ENCODE measurements at places on chromosomes 13 and 19. TPM values are rescaled to one million over a fixed set of nuclear protein-coding genes. Genes with fewer than 3 reads are reported as not detected.
A peak's percentile ranks its signal among the peaks of the same experiment; 100 is the strongest.

DNA sequence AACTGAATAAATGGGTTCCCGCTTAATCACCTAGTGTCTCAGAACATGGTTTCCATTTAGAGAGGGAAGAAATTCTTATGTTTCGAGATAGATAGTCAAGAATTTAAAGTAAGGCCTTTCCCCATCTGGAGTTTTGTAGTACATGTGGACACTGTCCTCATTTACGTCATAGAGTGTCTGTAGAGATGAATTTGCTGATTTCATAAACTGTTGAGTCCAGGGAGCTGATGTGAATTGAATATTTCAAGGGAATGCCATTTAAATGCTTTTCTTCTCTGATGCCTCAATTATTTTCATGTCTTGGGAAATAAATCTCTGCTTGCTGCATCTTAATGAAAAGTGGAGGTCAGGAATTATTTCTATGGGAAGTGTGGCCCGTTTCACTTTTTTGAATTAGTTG is 9.5 kb downstream of the CEBPG start:
- no peaks in the 10 kb centered on the region for H3K27me3 ChIP-seq
- DNase-seq = no peak
- H3K27ac ChIP-seq = no peak overlapping the region
- no peaks in the 10 kb centered on the region for H3K4me1 ChIP-seq
- peaks cover 5% of the 10 kb centered on the region for H3K36me3 ChIP-seq

- H3K4me1 ChIP-seq = no peaks in the 10 kb centered on the region
- H3K27ac ChIP-seq = no peak overlapping the region
- DNase-seq = no peak
These were observed 130.5 kb upstream of the RNF113B start for GRCh38 chr13:98307463-98308085.

- H3K4me1 ChIP-seq = peaks cover 4% of the 10 kb centered on the region
- H3K27me3 ChIP-seq = no peaks in the 10 kb centered on the region
- H3K36me3 ChIP-seq = no peaks in the 10 kb centered on the region
- no peak overlapping the region for H3K27ac ChIP-seq
These were observed 288.7 kb downstream of the FOXO1 start for GRCh38 chr13:40377783-40378182.

DNA sequence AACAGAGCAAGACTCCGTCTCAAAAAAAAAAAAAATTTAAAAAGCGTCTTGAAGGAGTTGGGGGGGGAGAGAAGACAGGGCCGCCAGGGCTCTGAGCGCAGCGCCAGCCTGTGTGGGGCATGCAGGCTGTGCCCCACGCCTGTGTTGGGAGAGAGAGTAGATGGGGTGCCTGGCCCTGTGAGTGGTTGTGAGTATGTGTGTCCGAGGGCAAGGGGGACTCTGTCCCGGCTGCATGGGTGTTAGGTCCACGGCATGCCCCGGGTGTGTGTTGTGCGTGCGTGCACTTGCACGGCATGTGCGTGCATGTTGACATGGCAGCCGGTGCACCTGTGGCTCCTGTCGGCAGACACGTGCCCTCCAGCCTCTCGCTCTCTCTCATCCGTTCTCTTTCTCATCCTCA is 3.4 kb downstream of the MAP2K7 start:
- H3K4me1 ChIP-seq = peaks cover 19% of the 10 kb centered on the region
- DNase-seq = no peak
- no peaks in the 10 kb centered on the region for H3K27me3 ChIP-seq
- no peak overlapping the region for H3K4me3 ChIP-seq

TPTE2 gene
- 0.34 TPM for total RNA-seq

B3GNT3 gene
- not detected for total RNA-seq

DNA sequence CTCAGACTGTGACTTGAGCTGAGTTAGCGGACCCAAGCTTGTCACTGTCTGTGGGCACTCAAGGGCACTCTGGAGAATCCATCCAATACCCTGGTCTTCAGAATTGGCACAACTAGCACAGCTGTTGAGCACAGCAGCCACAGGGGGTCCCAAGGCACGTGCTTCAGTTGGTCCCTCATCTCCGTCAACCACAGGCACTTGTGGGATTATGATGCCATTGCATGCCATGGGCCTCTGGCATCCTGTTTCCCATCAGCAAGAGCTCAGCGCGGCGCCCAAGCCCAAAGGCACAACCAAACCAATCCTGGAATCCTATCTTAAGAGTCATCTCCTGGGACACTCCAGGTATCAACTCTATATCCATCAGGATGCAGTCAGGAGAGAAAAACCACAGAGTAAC is 3.7 kb upstream of the B3GNT8 start:
- H3K4me1 ChIP-seq = peaks cover 11% of the 10 kb centered on the region
- peaks cover 8% of the 10 kb centered on the region for H3K36me3 ChIP-seq
- DNase-seq = peak; percentile 37
- no peaks in the 10 kb centered on the region for H3K27me3 ChIP-seq

WDR87 gene
- not detected for total RNA-seq

DNA sequence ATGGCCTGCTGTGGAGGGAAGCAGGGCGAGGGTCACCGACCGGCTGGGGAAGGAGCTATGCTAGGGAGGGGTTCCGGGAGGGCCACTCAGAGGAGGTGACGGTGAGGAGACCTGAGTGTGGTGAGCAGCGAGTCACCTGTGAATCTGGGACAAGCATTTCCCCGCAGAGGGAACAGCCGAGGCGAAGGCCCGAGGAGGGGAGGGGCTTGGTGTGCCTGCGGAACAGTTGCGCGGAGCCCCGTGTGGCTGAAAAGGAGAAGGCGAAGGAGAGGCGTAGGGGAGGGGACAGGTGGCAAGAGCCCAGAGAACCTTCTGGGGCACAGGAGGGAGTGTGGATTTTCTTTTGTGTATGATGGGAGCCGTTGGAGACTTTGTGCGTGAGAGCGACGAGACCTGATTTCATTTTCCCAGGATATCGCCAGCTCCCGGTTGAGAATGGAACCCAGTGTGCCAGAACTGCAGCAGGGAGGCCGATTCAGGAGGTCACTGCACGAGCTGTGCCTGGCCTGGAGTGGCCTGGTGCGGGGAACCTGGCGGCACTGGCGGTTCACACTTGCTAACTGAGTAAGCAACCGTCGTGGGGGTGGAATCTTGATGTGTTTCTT is 117.7 kb upstream of the ZNF507 start:
- no peaks in the 10 kb centered on the region for H3K4me1 ChIP-seq
- H3K4me3 ChIP-seq = no peak overlapping the region
- H3K36me3 ChIP-seq = no peaks in the 10 kb centered on the region
- no peak for DNase-seq
- H3K27me3 ChIP-seq = no peaks in the 10 kb centered on the region

- H3K4me3 ChIP-seq = no peak overlapping the region
- H3K36me3 ChIP-seq = peaks cover 7% of the 10 kb centered on the region
- H3K27me3 ChIP-seq = no peaks in the 10 kb centered on the region
- no peak for DNase-seq
- no peak overlapping the region for H3K27ac ChIP-seq
These were observed 134.5 kb downstream of the PTPRS start for GRCh38 chr19:5205937-5206750.

GRCh38 chr19:2494447-2495129 is 18.7 kb downstream of the GADD45B start:
- peaks cover 4% of the 10 kb centered on the region for H3K27me3 ChIP-seq
- H3K4me3 ChIP-seq = peak overlapping the region; percentile 66
- no peak overlapping the region for H3K27ac ChIP-seq

GRCh38 chr13:48431987-48432615 is 19.2 kb upstream of the LPAR6 start:
- no peaks in the 10 kb centered on the region for H3K36me3 ChIP-seq
- H3K27me3 ChIP-seq = no peaks in the 10 kb centered on the region
- no peak overlapping the region for H3K4me3 ChIP-seq
- peaks cover 24% of the 10 kb centered on the region for H3K4me1 ChIP-seq

- peaks cover 15% of the 10 kb centered on the region for H3K4me1 ChIP-seq
- peak overlapping the region; percentile 26 for H3K4me3 ChIP-seq
- no peak for DNase-seq
- no peaks in the 10 kb centered on the region for H3K36me3 ChIP-seq
- no peaks in the 10 kb centered on the region for H3K27me3 ChIP-seq
These were observed 9.4 kb downstream of the C19orf81 start for GRCh38 chr19:50658441-50659317.
